Stimulated activated CD4-positive, alpha-beta T cell treated with anti-CD3 and anti-CD28 coated beads, Interleukin-1b, Interleukin-23, amount 100 ng/mL, for 4 hours (primary cell): ENCODE measurements at places on chromosomes 1 and 21.

DNA sequence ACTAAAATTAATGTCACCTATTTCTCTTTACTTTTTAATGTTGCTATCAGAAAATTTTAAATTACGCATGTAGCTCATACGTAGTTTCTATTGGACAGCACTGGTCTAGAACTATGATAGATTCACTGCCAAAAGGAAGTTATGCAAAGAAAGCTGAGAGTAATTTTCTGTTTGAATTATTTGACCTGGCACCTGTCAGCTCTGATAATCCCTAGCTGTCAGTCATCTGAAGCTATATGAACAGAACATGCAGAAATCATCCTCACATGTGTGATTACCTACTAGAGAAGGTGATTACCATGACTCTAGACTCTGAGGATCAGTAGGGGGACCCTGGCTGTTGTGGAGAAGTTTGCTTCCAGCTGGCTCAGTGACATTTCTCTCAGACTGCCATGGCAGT is 40.8 kb downstream of the F5 start:
- no peak for DNase-seq

DNA sequence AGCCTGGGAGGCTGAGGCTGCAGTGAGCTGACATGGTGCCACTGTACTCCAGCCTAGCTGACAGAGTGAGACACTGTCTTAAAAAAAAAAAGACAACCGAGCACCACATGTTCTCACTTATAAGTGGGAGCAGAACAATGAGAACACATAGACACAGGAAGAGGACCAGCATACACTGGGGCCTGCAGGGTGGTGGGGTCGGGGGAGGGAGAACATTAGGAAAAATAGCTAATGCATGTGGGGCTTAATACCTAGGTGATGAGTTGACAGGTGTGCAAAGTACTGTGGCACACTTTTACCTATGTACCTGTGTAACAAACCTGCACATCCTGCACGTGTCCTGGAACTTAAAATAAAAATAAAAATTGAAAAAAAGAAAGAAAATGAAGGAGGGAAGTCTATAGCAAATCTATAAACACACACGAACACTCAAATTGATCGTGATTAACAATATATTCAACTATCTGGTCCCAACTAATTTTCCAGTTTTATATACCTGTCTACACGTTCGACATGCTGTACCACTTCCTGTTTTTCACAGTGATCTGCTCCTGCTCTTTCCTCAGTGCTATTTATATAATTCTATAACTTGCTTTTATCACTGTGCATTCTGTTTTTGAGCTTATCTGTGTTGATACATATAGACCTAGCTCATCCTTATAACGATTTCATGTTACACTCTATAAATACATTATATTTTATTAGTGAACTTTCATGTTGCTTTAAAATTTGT is 27.2 kb downstream of the AK5 start:
- no peak for DNase-seq

GRCh38 chr1:211386921-211387320 is 60.3 kb downstream of the TRAF5 start:
- DNase-seq, result no peak

- DNase-seq, result no peak
Measured at GRCh38 chr1:235077571-235078479, 50.8 kb downstream of the TOMM20 start.

GRCh38 chr1:62022382-62022983 is 172.2 kb upstream of the L1TD1 start:
- DNase-seq, result no peak

- no peak for DNase-seq
Measured at GRCh38 chr21:44628707-44629391, 2.0 kb downstream of the KRTAP10-9 start.

DNA sequence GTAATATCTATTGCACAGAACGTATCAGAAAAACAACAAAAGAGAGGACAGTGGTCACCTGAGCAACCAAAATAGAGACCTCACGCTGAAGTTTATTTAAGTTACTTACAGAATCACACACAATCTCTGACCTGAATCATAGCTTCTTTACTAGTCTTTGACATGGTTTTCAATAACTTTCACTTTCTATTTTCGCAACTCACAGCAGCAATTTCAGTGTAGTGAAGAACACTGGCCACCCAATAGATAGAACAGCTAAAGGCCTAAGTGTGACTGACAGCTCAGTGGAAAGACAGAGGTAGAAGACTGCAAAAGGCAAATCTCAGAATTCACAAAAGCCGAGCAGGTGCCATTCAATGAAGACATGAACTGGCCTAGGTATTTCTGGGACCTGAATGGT is 435.6 kb upstream of the CHRM3 start:
- DNase-seq, result no peak

GRCh38 chr1:198519639-198520501 is 20.6 kb downstream of the ATP6V1G3 start:
- no peak for DNase-seq

DNA sequence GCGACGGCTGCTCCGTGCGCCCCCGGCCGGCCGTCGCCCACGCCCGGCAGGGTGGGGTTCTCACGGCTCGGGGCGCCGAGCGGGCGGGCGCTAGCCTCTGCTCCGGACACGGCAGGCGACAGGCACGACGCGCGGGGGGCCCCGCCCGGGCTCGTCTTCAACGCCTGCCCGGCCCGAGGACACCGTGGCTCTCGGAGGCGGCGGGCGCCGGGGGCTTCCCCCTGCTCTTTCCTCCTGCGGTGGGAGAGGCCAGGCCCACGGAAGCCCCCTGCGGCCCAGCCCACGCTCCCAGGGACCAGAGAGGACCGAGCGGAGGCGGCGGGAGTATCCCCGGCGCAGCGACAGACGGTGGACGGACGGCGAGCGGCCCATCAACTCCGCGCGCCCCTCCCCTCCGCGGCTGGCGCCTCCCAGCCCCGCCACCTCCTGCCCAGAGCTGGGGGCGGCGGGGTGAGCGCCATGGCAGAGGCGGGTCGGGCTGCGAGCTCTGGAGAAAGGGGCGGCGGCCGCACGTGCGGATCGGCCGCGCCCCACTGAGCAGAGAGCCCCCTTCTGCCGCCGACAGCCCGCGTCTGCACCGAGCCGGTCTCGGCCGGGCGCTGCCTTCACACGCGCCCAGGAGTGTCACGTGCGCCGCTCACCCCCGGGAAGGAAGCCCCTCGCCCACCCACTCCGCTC is at the start of the genes SHE and TDRD10:
TSS of gene SHE (minus strand) at position 347 of the 678 bp plus-strand sequence. CDS start 386 bp downstream, outside the sequence.
TSS of gene TDRD10 (plus strand) at position 154 of the 678 bp plus-strand sequence. CDS start 4,685 bp downstream, outside the sequence.
- no peak for DNase-seq

- no peak for DNase-seq
Measured at GRCh38 chr1:88519156-88519555, 164.9 kb upstream of the PKN2 start.

DNA sequence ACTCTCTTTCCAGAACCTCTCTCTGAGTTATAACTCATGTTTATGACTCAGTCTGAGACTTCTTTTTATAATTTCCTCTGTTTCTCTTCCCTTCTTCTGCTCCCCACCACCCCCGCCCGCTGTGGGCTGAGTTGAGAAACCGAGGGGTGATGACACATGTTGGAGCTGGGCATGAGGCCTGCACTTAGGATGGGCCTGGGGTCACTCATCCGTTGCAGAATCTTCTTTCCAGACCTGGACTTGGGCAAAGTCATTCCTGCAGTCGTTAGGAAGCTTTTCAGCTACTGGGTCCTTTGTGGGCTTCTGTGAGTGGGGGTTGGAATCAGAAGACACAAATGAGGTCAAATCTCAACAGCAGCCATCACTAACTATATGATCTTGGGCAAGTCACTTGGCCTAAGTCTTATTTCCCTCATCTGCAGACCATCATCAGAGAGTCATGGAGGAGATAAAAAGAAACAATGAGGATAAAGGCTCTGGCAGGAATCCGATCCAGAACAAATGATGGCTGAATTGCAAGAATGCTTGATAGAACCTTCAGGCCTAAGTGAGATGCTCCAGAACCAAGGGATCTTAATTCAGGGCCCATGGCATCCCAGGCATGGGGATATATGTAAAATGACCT is 53.4 kb downstream of the RPS6KA1 start:
- no peak for DNase-seq

DNA sequence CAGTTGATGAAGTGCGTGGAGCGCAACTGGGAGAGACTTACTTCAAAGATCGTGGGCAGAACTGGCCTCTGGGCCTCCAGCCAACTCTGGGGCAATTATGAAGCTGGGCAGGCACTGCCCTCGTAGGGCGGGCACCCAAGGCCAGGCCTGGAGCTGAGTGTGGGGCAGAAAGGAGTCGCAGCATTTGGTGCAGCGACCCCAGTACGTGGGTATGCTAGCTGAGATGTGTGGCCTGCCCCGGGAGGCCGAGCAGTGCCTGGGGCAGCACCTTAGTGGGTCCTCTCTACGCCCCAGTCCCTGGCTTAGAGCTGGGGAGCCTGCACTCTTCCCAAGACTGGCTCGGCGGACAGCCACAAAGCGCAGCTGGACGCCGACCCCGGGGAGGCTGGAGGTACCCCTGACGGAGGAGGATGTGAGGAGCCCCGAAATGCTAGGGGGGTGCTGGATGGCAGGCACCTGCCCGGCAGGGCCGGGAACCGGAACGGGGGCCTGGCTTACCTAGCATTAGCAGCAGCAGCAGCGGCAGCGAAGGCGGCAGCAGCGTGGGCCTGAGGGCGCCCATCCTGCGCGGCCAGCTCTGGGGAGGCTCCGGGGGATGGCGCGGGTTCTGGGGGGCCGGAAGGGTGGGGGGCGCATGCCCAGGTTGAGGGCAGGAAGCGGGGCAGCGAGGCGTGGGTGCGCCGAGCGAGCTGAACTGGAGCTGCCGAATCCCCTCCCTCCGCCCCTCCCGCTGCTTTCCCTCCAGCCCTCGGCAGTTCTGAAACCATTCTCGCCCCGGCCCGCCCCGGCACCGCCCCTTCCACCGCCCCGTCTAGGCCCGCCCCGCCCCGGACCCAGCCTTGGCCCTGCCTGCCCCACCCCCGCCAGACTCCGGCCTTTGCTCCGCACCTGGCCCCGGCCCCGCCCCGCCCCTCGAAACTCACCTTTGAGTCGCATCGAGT is at the start of gene IGSF8:
TSS of gene IGSF8 (minus strand) at position 709 of the 941 bp plus-strand sequence. CDS start at position 562, 147 bp downstream.
- DNase-seq, result peak; percentile 94
